ENCODE measurements at places on chromosomes 7 and 10.

DNA sequence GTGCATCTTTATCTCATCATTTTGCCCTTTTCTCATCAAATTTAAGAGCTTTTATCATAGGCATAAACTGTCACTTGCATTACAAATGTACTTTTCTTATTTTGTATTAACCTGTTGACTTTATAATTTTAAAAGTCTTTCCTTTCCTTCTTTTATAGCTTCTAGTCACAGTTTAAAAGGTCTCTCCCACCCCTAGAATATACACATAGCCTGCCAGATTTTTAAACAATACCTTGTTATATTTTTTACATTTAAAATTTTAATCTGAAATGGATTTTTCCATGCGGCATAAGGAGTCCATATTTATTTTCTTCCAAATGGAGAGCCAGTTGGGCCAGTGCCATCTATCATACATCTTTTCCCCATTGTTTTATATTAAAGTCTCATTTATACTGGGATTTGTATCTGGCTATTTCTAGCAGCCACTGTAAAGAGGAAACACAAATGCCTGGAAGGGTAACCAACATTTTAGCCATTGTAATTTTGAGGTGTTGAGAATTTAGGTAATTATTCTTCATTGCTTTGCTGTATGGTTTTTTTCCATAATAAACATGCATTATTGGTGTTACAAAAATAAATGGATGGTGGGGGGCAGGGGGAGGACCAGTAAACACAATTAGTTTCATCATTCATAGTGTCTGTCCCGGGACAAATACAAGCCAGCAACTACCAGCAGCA, 92.8 kb downstream of the CCDC71L start:
- DNase-seq = no peak

DNA sequence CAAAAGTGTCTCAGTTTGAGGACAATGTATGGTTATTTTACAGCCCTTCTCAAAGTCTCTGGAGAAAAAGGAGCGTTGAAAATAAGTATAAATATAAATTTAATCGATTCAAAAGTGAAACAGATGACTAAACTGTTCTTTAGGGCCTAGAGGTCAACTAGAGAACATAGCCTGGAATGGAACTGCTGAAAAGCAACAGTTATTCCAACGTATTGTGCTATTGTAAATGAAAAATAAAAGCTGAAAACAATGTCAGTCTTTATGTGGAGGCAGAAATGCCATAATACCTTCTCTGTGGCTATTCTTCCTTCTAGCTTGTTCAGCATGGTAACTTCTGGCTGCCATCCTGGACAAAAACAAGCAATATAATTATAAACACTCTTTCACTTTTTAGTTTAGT, 362.5 kb downstream of the ARL4A start:
- DNase-seq = no peak

- no peak for DNase-seq
Measured at GRCh38 chr7:13604178-13604577, 385.3 kb downstream of the ETV1 start.

DNA sequence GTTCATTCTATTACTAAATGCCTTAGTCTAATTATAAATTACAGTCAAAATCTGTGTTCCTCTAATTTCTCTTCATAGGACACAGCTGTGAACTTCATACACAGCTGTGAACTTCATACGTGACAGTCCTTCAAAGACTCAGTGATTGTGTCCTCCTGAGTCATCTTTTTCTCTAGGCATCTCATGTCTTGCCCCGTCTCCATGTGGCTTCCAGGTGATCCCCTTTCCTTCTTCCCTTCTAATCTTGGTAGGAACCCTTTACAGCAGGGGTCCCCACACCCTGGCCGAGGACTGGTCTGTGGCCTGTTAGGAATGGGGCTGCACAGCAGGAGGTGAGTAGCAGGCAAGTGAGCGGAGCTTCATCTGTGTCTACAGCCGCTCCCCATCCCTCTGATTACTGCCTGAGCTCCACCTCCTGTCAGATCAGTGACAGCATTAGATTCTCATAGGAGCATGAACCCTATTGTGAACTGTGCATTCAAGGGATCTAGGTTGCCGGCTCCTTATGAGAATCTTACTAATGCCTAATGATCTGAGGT, 14.0 kb upstream of the EIF5AL1 start:
- no peak for DNase-seq

GRCh38 chr7:106076537-106076936, 35.6 kb downstream of the SYPL1 start:
- no peak for DNase-seq

DNA sequence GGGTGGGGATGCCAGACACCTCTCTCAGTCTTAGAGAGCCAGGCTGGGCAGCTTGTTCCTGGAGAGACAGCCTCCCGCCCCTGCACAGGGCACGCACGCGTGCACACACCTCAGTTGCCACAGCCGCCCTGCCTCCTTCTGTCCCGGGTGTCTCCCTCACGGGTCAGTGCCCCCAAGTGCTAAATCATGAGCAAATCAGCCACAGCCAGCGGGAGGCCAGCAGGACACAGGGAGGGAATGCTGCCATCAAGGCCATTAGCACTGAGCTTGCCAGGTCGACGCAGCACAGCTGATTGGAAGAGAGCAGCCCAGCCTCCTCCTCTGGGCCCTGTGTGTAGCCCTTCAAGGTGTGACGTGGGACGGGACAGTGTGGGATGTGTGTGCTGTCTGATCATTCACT, 130.4 kb downstream of the CDH23 start:
- no peak for DNase-seq

Measured in NCI-H2081 treated with DMSO at 0.1 percent for 48 hours (cell line).